ENCODE measurements at places on chromosomes 2 and 18.

DNA sequence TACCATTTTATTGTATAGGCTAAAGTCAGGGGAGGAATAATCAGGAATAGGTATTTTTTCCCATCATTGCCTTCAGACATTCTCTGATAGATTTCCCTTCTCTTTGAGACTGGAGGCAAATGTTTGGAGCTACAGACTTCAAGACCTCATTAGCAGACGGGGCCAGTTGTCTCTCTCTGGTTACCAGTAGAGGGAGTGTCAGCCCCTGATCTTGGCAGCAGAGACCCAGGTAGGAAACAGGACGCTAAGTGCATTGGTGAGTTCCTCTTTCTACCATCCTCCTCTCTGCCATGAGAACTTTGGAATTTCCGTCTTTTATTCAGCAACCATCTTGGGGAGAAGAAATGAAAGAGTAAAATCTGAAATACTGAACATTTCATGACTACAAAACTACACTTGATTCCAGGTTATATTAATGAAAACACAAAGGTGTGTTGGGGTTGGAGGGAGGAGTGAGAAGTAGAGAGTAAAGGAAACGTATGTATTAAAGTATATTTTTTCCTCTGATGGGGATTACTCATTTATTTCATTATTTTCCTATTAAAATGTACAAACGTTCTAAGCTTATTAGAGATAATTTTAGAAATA is 186.2 kb upstream of the GCFC2 start:
- DNase-seq: no peak

- DNase-seq: no peak
Measured at GRCh38 chr18:35695384-35695783, 113.8 kb downstream of the GALNT1 start.

DNA sequence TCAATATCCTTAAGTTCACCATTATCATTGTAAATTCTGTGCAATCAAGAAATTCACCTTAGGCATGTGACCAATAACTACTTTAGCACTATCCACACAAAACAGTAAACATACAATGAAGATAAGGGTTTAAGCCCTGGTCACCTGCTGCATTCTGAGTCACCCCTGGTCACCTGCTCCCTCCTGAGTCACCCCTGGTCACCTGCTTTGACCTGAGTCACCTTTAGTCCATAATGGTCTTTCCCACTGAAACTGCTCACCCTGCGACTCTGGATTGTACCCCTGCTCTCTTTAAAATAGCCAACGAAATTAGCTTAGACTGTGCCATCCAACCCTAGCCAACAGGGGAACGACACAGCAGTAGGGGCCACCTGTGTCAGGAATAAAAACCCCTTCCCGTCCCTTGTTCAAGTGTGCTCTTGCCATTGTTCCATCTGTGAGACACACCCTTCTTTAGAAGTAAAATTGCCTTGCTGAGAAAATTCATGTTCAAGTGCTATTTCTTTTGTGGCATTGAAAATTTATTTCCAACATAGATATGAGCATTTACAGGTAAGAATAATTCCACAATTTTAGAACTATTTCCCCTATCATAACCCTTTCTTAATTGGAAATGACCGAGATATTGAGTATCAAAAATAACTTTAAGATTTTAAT is 902.8 kb downstream of the DSC3 start:
- DNase-seq: no peak

GRCh38 chr2:240591784-240592183 is 5.2 kb downstream of the CAPN10 start:
- no peak for DNase-seq
